ENCODE measurements at places on chromosomes 1 and 21.
A peak's percentile ranks its signal among the peaks of the same experiment; 100 is the strongest.

DNA sequence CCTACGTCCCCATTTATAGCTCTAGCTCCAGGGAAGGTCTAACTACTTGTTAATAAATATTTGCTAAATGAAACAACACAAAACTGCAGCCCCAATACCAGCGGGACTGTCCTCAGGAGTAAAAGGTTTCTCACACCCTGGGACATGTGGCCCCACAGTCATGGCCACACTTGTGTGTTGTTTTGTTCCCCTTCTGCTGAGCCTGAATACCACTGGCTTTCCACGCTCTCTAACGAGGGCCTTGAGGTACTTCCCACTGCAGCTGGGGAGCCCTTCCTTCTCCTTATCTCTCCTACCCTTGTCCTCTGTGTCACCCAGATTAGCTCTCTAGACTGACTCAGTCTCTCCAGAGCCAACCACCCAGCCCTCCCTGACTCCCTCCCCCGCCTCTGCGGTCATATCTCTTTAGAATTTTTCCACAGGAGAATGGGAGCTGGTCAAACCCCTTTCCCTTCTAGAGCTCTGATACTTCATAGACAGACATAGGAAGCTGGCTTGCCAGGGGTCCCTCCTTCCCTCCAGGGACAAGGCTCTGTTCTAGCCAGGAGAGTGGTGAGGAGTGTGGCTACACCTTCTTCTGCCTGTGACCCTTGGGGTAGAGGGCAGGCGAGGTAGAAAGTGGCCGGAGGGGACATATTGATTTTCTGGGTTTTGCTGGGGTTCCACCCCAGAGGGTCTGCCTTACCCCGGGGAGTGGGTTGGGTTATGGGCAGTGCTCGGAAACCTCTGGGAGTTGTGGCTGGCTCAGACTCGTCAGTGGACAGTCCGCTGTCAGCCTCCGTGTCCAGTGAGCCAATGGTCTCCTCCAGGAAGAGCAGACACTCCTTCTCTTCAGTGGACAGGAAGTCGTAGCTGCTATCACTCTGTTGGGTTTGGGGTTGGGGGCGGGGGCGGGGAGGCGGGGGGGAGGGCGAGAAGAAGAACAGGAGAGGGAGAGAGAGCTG is 8.1 kb downstream of the C1orf116 start:
- DNase-seq, result no peak

DNA sequence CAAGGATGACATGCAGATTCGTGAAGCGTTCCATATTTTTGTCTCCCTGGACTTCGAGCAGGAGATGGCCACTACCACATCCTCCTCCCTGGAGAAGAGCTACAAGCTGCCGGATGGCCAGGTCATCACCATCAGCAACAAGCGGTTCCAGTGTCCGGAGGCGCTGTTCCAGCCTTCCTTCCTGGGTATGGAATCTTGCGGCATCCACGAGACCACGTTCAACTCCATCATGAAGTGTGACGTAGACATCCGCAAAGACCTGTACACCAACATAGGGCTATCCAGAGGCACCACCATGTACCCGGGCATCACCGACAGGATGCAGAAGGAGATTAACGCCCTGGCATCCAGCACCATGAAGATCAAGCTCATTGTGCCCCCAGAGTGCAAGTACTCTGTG is 3.3 kb downstream of the TMEM222 start:
- no peak for DNase-seq

- no peak for DNase-seq
Observed at GRCh38 chr1:151852733-151853132, 779 bp downstream of the THEM5 start.

DNA sequence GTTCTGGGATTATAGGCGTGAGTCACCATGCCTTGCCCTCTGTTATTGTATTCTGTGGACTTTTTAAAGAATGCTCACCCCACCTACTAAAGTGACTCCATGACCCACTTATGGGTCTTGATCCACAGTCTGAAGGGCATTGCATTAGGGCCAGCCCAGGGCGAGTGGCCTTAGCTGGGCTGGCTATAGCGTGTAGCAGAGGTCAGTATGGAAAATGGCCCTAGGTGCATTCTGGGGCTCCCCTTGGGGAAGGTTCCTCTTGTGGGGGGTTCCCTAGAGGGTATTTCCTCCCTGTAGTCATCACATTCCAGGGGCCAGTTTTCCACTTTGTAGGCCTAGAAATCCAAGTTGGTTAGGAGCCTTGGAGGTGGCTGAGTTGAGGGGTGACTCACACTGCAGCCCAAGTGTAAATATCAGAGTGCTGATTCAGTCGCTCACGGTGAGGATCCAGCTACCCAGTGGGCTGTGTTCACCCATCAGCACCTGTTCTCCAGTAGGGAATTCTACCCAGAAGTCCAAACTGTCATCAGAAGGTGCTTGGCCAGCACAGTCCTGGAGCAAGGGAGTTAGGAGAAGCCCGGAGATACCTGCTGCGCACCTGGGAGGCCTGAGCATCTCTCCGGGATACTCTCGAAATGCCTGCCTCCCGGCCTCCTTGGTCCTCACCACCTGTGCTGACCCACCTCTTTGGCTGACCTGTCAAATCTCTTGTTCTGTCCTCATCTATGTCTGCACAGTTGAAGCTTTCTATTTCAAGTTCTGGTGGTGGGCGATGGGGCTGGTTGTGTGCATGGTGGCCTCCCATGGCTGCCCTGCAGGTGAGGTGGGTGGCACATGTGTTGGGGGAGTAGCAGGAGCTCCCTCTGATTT is 52.2 kb downstream of the NENF start:
- DNase-seq, result no peak

- no peak for DNase-seq
Observed at GRCh38 chr1:153344718-153345025, 4.0 kb downstream of the PGLYRP4 start.

DNA sequence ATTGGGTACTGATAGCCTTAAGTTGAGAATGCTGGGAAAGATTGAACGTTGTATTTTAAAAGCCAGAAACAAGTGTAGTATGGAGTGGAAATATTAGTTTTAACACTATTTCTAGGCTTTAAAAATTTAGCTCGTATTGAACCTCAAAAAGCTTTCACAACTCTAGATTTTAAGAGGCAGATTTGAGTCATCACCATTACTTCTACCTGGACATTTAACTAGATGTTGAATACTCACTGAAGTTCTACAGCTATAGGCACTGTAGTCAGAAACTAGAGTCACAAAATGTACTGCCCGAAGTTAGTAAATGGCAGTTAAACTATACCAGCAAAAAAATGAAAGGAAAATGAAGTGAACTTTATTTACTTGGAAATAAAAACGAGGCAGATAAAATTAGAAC is 96.5 kb downstream of the NEK7 start:
- no peak for DNase-seq

DNA sequence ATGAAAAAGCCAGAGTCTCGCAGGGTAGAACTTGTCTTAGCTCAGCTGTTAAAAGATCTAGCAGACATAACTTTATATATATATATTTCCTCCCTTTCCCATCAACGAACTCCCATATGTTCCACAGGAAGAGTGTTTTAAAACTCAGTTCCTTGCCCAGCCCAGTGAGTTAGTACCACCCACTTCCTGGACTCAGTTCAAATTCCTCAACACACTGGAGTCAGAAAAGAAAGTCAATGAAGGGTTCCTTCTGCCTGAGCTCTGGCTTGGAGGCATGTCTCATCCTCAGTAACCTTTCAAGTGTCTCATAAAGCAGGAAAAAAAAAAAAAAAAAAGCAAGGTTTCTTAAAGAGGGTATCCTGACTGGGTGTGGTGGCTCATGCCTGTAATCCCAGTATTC is 15.6 kb downstream of the TPM3 start:
- no peak for DNase-seq

DNA sequence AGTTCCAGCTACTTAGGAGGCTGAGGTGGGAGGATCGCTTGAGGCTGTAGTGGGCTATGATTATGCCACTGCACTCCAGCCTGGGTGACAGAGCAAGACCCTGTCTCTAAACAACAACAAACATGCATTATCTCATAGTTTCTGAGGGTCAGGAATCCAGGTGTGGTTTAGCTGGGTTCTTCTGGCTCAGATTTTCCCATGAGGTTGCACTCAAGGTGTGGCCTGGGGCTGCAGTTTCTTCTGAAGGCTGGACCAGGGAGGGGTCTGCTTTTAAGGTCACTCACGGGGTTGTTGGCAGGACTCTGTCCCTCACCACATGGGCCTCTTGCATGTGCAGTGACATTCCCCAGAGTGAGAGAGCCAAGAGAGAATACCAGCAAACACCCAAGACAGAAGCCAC is 77.0 kb downstream of the EPHB2 start:
- DNase-seq, result no peak

DNA sequence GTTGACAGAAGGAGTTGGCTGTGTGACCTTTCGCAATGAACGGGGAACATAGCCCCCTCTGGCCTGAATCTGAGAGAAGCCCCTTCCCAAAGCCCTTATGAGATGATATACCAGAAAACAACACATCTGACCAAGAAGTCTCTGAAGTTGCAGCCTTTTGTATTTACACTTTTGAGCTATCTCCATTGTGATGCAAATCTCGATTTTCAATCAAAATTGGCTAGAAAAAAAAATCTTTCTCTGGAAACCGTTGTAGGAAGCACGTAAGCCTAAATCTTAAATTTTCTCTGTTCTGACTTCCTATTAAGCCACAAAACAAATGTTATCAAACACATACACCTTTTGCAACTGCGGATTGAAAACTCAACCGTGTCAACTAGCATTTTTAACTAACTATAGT is 71.4 kb upstream of the OLIG2 start:
- no peak for DNase-seq

GRCh38 chr21:29299916-29300806 is 1.4 kb downstream of the BACH1 start:
- peak; percentile 17 for DNase-seq

DNA sequence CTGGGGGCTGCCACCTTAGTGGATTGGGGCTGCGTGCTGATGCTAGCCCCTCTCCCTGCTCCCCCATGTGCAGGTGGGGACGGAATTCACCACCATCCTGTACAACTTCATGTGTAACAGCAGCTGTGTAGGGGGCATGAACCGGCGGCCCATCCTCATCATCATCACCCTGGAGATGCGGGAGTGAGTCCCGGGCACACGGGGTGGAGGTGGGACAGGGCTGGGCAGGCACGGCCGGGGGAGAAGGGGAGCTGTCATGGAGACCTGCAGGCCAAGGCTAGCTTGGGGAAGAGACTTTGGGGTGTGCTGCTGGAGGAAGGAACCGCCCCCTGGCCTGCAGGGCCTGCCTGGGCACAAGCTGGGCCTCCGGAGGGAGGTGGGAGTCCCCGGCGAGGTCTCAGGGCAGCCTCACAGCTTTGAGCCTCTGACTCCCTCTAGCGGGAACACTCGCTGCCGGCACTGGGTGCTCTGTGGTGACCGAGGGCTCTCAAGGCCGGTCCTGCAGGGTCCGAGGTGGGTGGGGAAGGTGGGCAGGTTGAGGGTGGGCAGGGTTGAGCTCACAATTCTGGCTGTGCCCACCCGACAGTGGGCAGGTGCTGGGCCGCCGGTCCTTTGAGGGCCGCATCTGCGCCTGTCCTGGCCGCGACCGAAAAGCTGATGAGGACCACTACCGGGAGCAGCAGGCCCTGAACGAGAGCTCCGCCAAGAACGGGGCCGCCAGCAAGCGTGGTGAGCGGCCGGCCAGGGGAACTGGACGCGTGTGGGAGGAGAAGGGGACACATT is 25.0 kb upstream of the CCDC27 start:
- no peak for DNase-seq

- DNase-seq, result no peak
Observed at GRCh38 chr21:16535626-16536025, 805.8 kb downstream of the USP25 start.

- no peak for DNase-seq
Observed at GRCh38 chr1:178096421-178096820, 2.5 kb downstream of the RASAL2 start.

- DNase-seq, result no peak
Observed at GRCh38 chr1:39980555-39981313, 25.8 kb downstream of the MFSD2A start.

GRCh38 chr1:211896958-211897357 is 66.4 kb upstream of the LPGAT1 start:
- DNase-seq, result no peak

DNA sequence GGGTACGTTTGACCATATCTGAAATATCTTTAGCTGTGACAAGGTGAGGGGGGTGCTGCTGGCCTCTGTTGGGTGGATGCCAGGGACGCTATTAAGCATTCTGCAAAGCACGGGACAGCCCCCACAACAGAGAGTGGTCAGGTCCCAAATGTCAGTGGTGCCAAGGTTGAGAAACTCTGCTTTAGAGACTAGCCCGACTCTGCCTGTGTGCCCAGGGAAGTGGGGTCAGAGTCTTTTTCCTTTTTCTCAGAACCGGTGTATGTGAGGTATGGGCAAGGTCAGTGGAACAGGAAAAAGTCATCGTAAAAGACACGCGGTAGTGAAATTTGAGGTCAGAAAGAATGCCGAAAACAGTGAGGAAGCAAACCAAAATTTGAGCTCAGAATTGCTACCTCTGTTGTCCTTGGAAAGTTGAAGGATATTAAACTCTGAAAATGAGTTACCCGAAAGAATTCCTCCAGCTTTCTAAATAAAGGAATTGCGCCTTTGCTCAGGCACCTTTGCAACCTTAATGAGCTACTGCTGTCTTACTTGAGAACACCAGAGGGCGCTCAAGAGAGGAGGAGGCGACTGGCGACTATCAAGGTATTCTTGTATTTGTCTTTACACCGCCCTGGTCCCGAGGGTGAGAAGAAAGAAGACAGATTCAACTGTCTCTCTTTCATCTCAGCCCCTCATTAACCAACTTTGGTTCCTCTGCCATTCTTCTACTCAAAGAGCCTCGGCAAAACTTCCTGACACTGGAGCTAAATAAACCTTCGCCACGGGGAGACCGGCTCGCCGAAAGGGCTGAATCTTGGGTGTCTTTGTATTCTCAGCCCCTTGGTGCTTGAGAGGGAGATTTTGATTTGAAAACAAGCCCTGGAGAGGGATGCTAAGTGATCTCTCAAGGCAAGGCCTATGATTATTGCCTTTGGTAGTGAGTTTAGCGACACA is 85.4 kb upstream of the OLIG2 start:
- peak; percentile 21 for DNase-seq

- no peak for DNase-seq
Observed at GRCh38 chr1:43963006-43963405, 6.8 kb upstream of the DPH2 start.

DNA sequence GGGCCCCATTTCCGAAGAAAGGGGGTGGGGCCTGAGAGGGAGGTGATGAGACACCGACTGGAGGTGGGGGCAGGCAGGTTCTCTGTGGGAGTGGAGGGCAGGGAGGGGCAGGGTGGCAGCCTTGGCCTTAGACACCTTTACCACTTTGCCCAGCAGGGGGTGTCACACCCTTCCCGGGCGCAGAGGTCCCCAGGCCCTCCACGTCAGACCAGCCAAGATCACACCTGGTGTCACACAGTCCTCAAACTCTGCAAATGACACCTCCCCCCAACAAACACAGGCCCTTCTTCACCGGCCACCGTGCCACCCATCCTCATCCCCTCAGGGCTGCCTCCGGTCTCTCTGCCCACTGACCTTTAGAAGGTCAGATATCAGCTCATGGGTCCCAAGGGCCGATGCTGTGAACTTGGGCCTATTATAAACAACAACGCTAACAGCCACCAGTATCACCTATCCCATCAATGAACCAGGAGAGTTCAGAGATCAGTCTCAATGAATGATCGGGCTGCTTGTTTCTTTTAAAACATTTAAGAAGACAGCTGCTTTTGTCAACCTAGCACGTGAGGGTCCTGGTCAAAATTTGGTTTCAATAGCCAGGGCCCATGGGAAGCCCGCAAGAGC is 103.9 kb downstream of the CASZ1 start:
- peak; percentile 53 for DNase-seq
